ENCODE measurements at places on chromosomes 5 and 9. TPM values are rescaled to one million over a fixed set of nuclear protein-coding genes. Genes with fewer than 3 reads are reported as not detected.

- DNase-seq: no peak
These were observed 22.1 kb downstream of the SARDH start for GRCh38 chr9:133715866-133716563.

- no peak for DNase-seq
These were observed 48.1 kb downstream of the IQGAP2 start for GRCh38 chr5:76451031-76451701.

- peak; percentile 43 for DNase-seq
These were observed 13.1 kb downstream of the LRRC26 start for GRCh38 chr9:137156567-137157375.

- no peak for DNase-seq
These were observed 957 bp downstream of the PRELID1 start for GRCh38 chr5:177304392-177305119.

GRCh38 chr5:30287890-30288289, 905.6 kb upstream of the CDH6 start:
- DNase-seq: no peak

DNA sequence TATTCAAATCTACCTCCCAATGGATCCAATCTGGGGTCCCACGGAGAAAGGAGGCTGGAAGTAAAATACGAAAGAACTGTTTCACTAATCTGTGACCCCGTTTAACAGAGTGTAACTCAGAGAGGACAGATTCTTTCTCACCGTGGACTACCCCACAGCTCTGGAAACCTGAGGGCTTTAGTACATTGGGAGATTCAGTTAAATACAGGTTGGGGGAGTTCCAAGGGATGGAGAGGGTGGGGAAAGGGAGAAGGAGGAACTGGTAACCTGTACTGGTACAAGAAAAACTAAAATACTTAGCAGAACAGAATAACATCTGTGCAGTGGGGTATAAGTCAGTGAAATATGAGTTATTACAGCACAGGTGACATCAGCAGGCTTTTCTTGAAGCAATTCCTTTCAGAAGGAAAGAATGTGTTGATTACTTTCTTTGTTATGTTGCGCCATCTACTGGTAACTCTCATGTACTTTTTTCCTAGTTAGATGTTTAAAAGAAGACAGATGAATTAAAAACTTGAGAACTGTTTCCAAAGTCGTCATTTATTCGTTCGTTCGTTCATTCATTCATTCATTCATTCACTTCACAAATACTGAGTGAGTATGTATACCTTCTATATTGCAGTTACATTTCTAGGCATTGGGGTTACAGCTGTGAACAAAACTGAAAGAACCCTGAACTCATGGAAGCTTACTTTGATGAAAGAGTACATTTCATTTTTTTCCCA, 30.0 kb upstream of the STOM start:
- DNase-seq: no peak

DNA sequence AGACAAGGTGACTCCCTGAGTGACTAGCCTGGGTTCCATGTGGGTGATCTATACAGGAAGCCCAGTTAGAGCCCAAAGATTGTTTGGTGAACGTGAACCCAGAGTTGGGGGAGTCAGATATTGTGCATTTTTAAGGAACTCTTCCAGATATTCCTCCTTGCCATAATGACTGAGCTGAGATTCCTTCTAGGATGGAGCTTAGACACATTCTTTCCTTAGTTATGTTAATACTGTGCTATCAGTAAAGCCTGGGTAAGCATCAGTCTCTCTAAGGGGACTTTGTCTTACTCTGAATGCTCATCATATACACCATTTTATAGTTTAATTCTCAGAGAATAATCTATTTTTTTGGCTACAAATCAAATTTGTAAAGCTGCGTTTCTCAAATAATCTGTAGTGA, 68.1 kb downstream of the FOXB2 start:
- no peak for DNase-seq

- DNase-seq: peak; percentile 49
These were observed 31.7 kb downstream of the GSN start for GRCh38 chr9:121299467-121300282.

DNA sequence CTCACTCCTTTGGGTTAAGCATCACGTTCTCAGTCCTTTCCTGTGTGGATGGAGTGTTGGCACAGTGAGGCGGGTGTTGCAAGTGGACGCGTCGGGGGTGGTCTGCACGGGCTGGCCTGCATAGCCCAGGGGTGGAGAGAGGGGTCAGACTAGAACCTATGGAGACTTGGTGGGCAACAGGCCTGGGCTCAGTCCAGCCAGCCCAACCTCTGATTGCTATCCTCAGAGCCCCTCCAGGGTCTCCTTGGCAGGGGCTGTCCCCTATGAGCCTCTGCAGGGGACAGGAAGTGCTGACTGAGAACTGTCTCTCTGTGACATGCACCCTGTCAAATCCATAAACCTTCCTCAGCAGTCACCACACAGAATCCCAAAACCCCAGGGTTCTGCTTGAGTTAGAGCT, 2.3 kb downstream of the DCANP1 start:
- no peak for DNase-seq

- no peak for DNase-seq
These were observed 132.9 kb downstream of the SIL1 start for GRCh38 chr5:139065306-139065705.

GRCh38 chr5:64519263-64519662, 13.4 kb downstream of the RGS7BP start:
- no peak for DNase-seq

DNA sequence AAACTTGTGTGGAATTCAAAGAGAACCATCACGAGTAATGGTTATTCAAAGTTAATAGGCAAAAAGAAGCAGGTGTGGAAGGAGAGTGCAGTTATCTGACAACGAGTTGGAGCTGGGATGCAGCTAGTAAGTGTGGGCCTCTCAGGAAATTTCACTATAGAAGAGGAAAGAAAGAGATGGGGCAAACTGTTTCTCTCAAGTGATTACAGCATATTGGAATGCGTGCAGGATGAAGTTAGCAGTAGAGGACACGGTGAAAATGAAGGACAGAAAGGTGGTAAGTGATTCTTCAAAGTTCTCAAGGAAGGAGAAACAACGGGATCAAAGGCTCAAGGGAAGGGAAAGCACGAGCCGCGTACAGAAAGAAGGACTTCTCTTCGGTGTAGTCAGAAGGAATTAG, 84.0 kb downstream of the ADAMTS12 start:
- DNase-seq: no peak

- no peak for DNase-seq
These were observed 24.2 kb downstream of the COL27A1 start for GRCh38 chr9:114179516-114179915.

GRCh38 chr9:4095484-4095883, 204.4 kb downstream of the GLIS3 start:
- no peak for DNase-seq

Gene EMB
- 70.2 TPM for total RNA-seq

Gene MARCOL
- not detected for total RNA-seq

Gene CATSPER3
- total RNA-seq: 0.98 TPM

Gene DCP2
- total RNA-seq: 53.5 TPM

Gene TRIM36
- 8.9 TPM for total RNA-seq

Gene RAD1
- total RNA-seq: 24.4 TPM

Gene PCDHA9
- total RNA-seq: not detected

Gene RAI14
- 1.6 TPM for total RNA-seq
